Ecto neural progenitor cell (in vitro differentiated cells): ENCODE measurements at places on chromosomes 3 and 15.

- DNase-seq, result no peak
Measured at GRCh38 chr3:43062564-43063040, 43.3 kb downstream of the POMGNT2 start.

GRCh38 chr3:135191708-135192107, 396.6 kb downstream of the EPHB1 start:
- peak; percentile 52 for DNase-seq

DNA sequence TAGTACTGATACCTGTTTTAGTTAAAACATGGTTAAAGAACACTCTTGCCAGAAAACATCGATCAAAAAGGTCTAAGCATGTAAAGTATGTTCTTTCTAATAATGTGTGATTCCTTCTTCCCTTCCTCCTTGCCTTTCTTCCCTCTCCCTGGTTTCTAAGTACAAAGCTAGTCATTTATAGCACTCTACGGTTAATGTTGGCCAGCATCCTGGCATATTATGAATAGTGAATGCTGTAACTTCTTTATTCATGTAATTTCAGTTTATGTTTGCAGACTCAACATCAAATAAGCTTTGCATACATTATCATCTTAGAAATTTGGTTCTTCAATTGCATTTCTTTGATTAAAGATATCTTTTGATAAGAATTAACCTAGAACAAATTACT, 27.1 kb downstream of the P2RY12 start:
- no peak for DNase-seq

- DNase-seq, result no peak
Measured at GRCh38 chr15:57911247-57911646, 154.3 kb downstream of the ALDH1A2 start.

DNA sequence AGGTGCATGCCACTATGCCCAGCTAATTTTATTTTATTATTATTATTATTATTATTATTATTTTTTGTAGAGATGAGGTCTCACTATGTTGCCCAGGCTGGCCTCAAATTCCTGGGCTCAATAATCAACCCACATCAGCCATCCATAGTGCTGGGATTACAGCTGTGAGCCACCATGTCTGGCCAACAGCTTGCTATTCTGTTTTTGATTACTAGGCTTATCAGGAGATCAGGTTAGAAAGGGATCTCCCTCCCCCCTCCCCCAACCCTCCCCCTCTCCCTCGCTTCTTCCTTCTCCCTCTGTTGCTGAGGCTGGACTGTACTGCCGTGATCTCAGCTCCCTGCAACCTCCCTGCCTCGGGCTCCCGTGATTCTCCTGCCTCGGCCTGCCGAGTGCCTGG, 8.6 kb downstream of the CLN6 start:
- no peak for DNase-seq

DNA sequence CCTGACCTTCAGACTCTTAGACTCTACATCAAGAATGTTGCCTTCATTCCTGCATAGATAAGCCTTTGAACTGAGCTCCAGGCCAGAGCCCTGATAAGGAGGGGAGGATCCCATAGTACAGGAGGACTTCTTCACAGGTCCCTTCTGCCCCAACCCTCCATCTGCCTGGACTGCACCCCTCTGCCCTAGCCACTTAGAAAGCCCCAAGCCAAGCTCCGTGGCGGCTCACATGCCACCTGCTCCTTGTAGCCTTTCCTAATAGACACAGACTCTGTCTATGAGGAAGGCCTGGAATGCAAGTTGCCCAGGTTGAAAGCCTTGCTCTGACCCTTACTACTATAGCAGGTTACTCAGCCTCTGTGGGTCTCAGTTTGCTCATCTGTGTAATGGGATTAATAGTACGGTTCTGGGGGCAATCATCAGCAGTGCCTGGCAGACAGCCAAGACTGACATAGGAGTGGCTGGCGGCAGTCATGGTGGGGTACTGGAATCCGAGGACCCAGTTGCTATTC, 11.6 kb downstream of the PCSK6 start:
- peak; percentile 40 for DNase-seq

- no peak for DNase-seq
Measured at GRCh38 chr15:67147396-67147949, 82.1 kb downstream of the SMAD3 start.

GRCh38 chr3:58829321-58830000, 162.9 kb upstream of the FAM3D start:
- DNase-seq, result no peak

DNA sequence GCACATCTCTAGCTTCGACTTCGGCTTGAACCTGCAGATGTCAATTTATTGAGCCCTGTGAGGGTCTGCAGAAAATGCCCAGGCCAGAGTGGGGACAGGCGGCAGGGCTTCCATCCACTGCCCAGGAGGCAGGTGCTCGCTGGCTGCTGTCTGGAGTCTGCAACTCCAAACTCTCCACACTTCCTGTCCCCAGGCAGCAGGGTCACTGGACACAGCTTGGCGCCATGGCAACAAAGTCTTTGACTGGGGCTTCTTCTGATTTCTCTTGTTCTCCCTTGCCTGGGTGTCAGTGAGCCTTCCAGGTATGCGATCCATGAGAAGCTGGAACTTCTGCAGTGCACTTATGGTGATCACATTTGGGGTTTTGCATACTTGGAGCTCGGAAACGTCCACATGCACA, 33.5 kb downstream of the SV2B start:
- DNase-seq, result peak; percentile 59

GRCh38 chr15:63180746-63181145, 8.7 kb upstream of the RAB8B start:
- no peak for DNase-seq
